ENCODE measurements at places on chromosomes 2 and 18.

GRCh38 chr2:109398366-109399015, 215.3 kb downstream of the SEPTIN10 start:
- DNase-seq, result no peak

GRCh38 chr2:202171241-202171825, 67.1 kb downstream of the SUMO1 start:
- DNase-seq, result peak; percentile 61

DNA sequence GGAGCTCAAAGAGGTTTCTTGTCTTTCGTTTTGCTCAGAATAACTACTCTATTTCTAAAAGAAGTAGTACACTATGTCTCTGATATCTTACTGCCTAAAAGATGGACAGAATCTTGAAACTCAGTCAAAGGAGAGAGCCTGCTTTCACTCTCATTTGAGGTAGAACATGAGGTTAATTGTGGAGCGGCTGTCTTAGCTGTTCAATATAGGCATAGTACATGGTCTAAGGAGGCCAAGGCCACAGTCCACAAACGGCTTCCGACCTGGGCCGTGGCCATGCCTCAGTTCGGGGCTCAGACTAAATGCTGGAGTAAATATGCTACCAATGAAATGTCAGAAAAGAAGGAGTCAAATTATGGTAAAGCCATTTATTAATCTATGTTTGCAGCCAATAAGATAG, 185.8 kb upstream of the ACAA2 start:
- DNase-seq, result no peak

GRCh38 chr2:186976329-186976728, 127.4 kb upstream of the ZSWIM2 start:
- no peak for DNase-seq

GRCh38 chr2:164560902-164561301, 60.4 kb downstream of the GRB14 start:
- DNase-seq, result no peak

DNA sequence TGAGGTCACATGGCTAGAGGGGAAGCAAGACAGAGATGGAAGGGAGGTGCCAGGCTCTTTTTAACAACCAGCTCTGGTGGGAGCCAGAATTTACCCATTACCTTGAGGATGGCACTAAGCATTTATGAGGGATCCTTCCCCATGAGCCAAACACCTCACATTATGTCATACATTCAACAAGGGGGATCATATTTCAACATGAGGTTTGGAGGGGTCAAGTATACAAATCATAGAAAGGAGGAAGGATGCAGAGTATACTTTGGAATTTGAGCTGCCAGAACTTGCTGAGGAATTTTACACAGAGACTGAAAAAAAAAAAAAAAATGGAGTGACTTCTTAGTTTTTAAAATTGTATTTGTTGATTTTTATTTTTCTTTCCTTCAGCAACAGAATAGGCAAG, 891.4 kb downstream of the CCDC85A start:
- no peak for DNase-seq

All from glutamatergic neuron (in vitro differentiated cells).